Memory B cell (primary cell): ENCODE measurements at places on chromosomes 7 and 10.

DNA sequence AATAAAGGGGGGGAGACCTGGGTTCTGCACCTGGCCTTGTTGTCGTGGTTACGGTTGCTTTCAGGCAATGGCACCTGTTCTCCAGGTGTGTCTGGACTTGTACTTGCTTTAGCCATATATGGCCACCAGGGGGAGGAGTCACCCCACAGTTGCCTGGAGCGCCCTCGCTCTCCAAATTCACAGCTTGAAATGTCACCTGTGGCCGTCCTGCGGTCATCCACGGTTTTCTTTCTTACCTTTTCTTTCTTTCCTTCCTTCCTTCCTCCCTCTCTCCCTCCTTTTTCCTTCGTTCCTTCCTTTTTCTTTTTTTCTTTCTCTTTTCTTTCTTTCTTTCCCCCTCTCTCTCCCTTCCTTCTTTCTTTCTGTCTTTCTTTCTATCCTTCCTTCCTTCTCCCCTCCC lies 157.2 kb upstream of the ZNF92 start:
- DNase-seq, result peak; percentile 69

GRCh38 chr7:150784954-150785353 lies 15.2 kb downstream of the TMEM176B start:
- DNase-seq, result no peak

- DNase-seq, result no peak
Measured at GRCh38 chr10:123377883-123378282, 223.7 kb downstream of the BUB3 start.

- DNase-seq, result no peak
Measured at GRCh38 chr10:127414024-127414423, 135.1 kb upstream of the NPS start.

- no peak for DNase-seq
Measured at GRCh38 chr7:135714534-135715009, 13.4 kb downstream of the SLC13A4 start.

GRCh38 chr10:72336259-72337038 lies 18.3 kb downstream of the DNAJB12 start:
- DNase-seq, result no peak

- no peak for DNase-seq
Measured at GRCh38 chr10:35762311-35763030, 120.4 kb upstream of the FZD8 start.

GRCh38 chr10:67664942-67665341 lies 31.1 kb downstream of the CTNNA3 start:
- DNase-seq, result no peak

DNA sequence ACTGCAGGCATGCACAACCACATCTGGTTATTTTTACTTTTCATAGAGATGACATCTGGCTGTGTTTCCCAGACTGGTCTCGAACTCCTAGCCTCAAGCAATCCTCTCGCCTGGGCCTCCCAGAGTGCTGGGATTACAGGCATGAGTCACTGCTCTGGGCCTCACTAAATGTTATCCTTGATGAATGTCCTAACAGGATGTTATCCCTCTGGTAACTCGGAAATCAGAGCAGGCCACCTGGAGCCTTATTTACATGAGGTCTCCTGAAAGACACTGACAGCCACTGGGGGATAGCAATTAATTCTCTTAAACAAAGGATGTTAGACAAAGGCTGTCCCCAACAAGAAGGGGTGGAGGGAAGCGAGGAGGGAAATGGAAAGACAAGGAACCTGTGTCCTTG lies 4.5 kb upstream of the ZNF438 start:
- DNase-seq, result no peak

- no peak for DNase-seq
Measured at GRCh38 chr7:26311798-26312197, 20.1 kb downstream of the SNX10 start.

- peak; percentile 6 for DNase-seq
Measured at GRCh38 chr10:100020142-100020885, 10.6 kb upstream of the DNMBP start.

GRCh38 chr10:131214521-131215244 lies 96.8 kb downstream of the TCERG1L start:
- no peak for DNase-seq

DNA sequence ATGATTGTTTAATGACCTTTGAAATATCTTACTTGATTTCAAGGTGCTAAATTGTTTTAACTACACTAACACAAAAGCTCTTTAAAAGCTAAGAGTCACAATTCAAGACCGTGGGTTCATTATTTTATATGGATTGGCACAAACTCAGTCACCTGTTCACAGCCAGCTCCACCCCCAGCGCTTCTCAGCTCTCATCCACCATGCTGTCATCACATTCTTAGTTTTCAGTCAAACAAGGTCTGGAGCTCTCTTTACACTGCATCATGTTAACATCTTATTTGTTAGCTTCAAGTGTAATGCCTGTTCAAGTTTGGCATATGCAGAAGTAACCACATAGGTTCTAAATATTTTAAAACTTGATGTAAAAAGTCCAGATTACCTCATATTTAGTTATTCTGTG lies 180.9 kb upstream of the LRRTM3 start:
- no peak for DNase-seq

DNA sequence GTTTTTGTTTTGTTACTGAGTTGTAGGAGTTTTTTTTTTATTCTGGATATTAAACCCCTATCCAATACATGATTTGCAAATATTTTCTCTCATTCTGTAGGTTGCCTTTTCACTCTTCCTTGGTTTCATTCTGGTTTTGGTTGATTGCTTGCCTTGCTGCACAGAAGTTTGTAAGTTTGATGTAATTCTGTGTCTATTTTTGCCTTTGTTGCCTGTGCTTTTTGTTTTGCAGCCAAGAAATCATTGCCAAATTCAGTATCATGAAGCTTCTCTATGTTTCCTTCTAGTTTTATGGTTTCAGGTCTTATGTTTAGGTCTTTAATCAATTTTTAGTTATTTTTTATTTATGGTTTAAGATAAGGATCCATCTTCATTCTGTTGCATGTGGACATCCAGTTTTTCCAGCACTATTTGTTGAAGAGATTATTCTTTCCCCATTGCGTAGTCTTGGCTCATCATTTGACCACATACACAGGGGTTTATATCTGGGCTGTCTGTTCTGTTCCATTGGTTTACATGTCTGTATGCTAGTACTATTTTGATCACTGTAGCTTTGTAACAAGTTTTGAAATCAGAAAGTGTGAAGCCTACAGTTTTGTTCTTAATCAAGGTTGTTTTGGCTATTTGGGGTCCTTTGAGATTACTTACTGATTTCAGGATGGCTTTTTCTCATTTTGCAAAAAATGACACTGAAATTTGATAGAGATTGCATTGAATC lies 26.4 kb downstream of the BMPR1A start:
- no peak for DNase-seq

DNA sequence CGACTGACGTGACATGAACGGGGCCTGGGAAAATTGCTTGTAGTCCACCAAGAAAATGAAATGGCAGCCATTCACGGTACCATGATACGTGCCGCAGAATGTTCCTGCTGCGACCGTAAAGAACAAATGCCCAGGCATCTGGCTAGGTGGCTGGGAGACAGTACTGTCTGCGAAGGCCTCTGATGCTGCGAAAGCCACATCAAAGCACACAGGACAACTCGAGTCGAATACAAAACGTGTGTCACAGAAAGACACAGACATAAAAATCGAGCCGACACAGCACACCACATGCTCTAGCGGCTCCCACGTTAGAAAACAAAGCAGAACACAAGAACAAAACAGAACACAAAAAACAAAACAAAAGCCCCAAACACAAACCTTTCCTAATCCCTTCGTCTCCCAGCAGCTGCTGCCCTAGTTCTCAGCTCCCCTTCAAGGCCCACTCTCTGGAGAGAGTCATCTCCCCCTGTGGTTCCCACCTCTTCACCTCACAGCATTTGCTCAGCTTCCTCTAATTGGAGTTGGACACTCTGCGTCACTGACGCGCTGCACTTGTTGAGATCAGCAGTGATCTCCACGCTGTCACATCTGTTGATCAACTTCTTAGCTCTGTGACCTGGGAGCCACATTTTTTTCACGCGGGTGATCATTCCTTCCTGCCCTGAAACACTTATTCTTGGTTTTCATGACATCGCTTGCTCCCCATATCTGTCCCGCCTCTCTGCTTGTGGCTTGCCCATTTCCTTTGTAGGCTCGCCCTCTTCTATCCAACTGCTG lies 112.2 kb downstream of the CLEC2L start:
- no peak for DNase-seq

- no peak for DNase-seq
Measured at GRCh38 chr10:78375854-78376785, 342.5 kb downstream of the RPS24 start.

DNA sequence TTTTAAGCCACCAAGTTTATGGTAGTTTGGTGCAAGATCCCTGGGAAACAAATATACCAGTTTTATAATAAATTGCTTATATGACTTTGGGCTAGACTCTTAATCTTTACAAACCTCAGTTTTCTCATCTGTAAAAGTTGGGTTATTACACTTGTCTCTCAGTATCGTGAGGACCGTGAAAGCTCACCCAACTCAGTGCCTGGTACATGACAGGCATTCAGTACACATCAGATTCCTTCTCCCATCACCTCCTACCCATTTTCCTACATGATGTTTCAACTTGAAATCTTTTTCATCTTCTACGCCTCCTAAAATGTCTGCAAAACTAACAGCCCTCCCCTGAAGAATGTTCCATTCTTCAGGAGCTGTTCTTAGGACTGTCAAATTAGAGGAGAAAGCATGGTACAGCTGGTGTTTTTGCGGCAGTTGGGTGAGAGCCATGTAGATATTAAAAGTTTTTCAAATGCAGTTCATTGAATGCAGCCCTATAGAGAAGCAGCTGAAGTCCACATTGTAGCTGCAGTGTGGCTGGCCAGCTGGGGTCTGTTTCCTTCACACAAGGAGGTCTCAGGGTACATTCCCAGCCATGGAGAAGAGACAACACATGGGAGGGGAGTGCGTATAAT lies 812.8 kb downstream of the LRMDA start:
- DNase-seq, result no peak

DNA sequence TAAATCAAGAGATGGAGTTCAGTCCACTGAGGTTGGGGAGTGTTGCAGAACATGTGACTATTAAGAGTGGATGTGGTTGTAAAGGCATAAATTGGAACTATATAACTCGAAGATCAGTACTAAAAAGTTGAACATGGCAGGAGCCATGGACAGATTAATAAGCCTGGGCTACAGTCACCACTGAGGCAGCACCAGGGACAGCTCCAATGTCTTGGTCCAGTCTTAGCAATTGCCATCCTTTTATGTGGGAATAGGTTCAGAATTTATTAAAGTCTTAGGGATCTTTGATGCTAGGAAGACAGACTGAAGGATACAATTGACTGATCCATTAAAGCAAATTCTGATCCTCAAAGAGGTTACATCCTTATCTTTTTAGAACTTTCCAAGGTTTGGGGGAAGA lies 156.6 kb downstream of the ADRA2A start:
- DNase-seq, result no peak

DNA sequence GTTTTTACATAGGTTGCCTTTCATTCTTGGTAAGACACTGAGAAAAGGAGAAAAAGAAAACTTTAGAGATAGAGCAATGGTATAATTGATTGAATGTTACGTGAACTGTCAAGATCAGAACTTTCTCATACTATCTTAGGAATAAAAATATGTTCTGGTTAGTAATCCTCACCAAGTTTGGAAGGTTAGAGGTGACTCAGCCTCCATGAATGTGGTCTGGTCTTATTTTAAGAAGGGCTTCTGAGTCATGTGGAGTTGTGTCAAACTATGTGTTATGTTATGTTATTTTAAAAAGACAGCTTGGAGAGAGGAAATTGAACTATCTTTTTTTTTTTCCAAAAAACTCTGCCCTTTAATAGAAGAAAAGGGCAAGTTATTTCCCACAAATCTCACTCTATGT lies 458.6 kb upstream of the KLF6 start:
- no peak for DNase-seq

GRCh38 chr7:153939177-153939576 lies 113.0 kb upstream of the DPP6 start:
- DNase-seq, result no peak

DNA sequence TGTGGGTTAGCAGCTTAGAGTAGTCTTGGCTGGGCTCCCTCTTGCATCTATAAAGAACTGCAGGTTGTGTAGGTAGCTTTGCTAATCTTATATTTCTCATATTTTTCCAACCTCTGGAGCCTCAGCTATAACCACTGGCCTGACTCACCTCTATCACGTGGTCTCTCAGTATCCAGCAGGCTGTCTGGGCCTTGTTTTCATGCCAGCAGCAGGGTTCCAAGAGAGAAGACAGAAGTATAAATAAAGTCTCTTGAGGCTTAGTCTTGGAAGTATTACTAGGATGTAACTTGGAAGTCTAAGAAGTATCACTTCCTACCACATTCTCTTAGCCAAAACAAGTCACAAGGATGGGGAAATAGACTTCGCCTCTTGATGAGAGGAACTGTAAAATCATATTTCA lies 73.3 kb downstream of the WIPF3 start:
- DNase-seq, result no peak

- DNase-seq, result no peak
Measured at GRCh38 chr7:128871050-128871449, 8.4 kb downstream of the ATP6V1F start.
